ENCODE measurements at places on chromosomes 3 and 15.

DNA sequence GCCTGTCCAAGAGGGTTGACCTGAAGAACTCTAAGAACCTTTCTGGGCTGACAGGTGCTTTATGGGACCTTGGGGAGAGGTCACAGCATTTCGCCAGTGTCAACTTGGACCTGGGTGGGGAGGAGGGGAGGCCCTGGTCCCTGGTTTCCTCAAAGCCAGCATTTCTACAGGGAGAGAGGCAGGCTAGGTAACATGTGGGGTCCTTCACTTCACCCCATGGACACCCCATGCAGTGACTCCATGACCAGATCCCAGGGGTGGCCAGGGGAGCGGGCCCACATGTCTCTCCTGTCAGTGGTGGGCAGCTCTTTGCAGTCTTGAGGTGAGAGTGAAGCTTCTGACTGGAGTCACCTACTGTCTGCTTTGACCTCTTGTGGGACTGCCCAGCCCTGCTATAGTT is 35.8 kb downstream of the GOLGA6L10 start:
- DNase-seq, result no peak

DNA sequence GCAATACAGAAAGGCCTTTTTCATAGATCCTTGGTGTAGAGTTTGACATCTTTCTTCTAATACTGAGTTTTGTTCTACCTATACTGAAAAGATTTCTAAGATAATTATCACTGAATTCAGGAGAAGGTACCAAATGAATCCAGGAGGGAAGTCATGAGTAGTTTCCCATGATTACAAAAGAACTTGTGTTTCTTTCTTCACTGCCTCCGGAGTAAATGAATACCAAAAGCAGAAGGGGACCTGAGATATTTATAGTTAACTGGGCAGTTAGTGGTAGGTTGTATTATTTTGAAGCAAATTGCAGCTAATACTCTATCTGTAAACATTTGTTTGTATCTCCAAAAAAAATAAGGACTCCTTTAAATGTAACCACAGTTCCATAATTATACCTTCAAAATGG is 175.4 kb downstream of the SUCNR1 start:
- DNase-seq, result no peak

- DNase-seq, result no peak
Observed at GRCh38 chr3:37221407-37221806, 47.0 kb upstream of the LRRFIP2 start.

- DNase-seq, result no peak
Observed at GRCh38 chr3:196344663-196345062, 6.5 kb upstream of the TM4SF19 start.

DNA sequence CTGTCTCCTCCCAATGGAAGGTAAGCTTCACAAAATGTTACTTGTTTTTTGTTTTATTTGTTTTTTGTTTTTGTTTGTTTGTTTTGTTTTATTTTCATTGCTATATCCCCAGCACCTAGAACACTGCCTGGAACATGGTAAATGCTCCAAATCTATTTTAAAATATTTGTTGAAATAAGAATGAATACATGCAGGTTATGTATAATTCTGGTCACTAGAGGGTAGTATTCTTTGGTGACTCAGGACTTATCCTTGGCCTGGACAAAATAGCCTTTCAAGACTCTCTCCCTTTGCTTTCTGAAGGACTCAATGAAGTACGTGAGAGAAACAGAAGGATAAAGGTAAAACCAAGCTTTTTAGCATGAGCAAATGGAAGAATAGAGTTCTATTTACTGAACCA is 46.9 kb upstream of the PPP2R3A start:
- no peak for DNase-seq

DNA sequence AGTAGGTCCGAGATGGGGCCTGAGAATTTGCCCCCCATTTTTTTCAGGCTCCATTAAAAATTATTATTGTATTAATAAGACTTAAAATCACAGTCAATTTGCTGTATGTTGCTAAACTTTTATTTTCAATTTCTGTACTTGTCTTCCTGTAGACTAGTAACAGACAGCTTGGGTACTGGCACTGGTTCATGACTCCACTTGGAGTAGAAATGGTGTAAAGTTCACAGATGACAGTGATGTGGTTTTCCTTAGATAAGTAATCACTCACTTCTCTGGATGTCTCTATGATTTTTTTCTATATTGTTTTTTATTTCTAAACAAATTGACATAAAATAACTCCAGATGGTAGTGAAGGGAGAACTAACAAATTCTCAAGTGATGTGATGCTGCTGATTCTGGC is 15.6 kb upstream of the ZNF80 start:
- DNase-seq, result no peak
